ENCODE measurements at places on chromosomes 6 and 20. TPM values are rescaled to one million over a fixed set of nuclear protein-coding genes. Genes with fewer than 3 reads are reported as not detected.

GRCh38 chr20:33568378-33568777, 78.5 kb downstream of the CBFA2T2 start:
- H3K4me3 ChIP-seq = no peak overlapping the region
- no peaks in the 10 kb centered on the region for H3K36me3 ChIP-seq
- peaks cover 16% of the 10 kb centered on the region for H3K4me1 ChIP-seq
- DNase-seq = no peak

GRCh38 chr6:74408844-74409243, 712.8 kb downstream of the CD109 start:
- no peaks in the 10 kb centered on the region for H3K36me3 ChIP-seq
- no peak overlapping the region for H3K4me3 ChIP-seq
- no peak overlapping the region for H3K27ac ChIP-seq

GRCh38 chr20:46137816-46138215, 19.7 kb downstream of the CD40 start:
- H3K4me3 ChIP-seq = no peak overlapping the region
- peaks cover 89% of the 10 kb centered on the region for H3K27me3 ChIP-seq
- DNase-seq = no peak

GRCh38 chr20:1473246-1474220, 6.9 kb upstream of the NSFL1C start:
- no peak for DNase-seq
- H3K36me3 ChIP-seq = no peaks in the 10 kb centered on the region
- H3K27me3 ChIP-seq = peaks cover 6% of the 10 kb centered on the region
- H3K4me1 ChIP-seq = no peaks in the 10 kb centered on the region
- peak overlapping the region; percentile 9 for H3K27ac ChIP-seq

DNA sequence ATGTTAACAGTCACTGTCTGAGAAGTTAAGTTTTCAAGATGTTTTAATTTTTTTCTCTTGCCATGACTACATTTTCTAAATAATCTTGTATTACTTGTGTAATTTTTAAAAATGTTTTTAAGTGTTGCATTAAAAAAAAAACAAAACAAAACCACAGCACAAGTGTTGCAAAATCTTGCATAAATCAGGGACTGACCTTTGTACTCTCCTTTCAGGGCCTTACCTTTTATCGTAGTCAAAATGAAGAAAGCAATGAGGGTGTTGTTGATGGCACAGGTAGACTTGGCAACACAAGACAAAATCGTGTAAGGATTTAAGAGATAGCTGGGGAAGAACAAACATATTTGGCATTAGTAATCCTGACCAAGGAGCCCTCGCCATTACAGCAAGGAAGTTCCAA, 42.5 kb downstream of the PIGU start:
- no peak overlapping the region for H3K4me3 ChIP-seq
- DNase-seq = no peak
- H3K4me1 ChIP-seq = peaks cover 2% of the 10 kb centered on the region
- H3K36me3 ChIP-seq = peaks cover 4% of the 10 kb centered on the region

GRCh38 chr6:151025076-151025475, 159.6 kb downstream of the MTHFD1L start:
- no peak for DNase-seq
- no peak overlapping the region for H3K4me3 ChIP-seq
- no peak overlapping the region for H3K27ac ChIP-seq
- H3K27me3 ChIP-seq = no peaks in the 10 kb centered on the region

DNA sequence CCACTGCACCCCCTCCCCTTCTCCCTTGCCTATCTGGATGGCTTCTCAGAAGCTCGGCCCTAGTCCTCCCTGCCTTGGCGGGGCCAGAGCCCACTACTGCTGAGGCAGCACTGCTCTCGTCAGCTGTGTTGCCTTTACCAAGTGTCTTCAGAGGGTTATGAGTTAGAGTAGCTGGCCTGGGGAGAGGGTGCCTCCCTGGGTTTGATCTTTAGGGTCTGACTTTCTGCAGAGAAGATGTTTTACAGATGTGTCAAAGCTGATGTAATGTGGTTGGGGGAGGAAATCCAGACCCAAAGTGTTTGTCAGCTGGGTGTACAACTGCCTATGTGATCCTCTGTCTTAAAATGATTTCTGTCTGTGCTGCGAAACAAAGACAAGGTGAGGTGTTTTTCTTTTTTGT, 30.4 kb upstream of the PI16 start:
- H3K27ac ChIP-seq = peak overlapping the region; percentile 66
- no peak for DNase-seq
- H3K4me3 ChIP-seq = no peak overlapping the region
- H3K4me1 ChIP-seq = peaks cover 4% of the 10 kb centered on the region
- H3K27me3 ChIP-seq = no peaks in the 10 kb centered on the region

- no peaks in the 10 kb centered on the region for H3K36me3 ChIP-seq
- no peak overlapping the region for H3K4me3 ChIP-seq
- H3K4me1 ChIP-seq = peaks cover 6% of the 10 kb centered on the region
- DNase-seq = no peak
- H3K27ac ChIP-seq = no peak overlapping the region
Observed at GRCh38 chr6:153215242-153215641, 84.2 kb upstream of the RGS17 start.

GRCh38 chr6:111838749-111839484, 34.3 kb downstream of the FYN start:
- peaks cover 3% of the 10 kb centered on the region for H3K36me3 ChIP-seq
- peak overlapping the region; percentile 27 for H3K4me3 ChIP-seq
- H3K27ac ChIP-seq = peak overlapping the region; percentile 86
- peaks cover 34% of the 10 kb centered on the region for H3K4me1 ChIP-seq
- H3K27me3 ChIP-seq = no peaks in the 10 kb centered on the region
- no peak for DNase-seq

- H3K4me3 ChIP-seq = no peak overlapping the region
- no peak for DNase-seq
Observed at GRCh38 chr6:10418862-10419748, 4.2 kb upstream of the TFAP2A start.

DNA sequence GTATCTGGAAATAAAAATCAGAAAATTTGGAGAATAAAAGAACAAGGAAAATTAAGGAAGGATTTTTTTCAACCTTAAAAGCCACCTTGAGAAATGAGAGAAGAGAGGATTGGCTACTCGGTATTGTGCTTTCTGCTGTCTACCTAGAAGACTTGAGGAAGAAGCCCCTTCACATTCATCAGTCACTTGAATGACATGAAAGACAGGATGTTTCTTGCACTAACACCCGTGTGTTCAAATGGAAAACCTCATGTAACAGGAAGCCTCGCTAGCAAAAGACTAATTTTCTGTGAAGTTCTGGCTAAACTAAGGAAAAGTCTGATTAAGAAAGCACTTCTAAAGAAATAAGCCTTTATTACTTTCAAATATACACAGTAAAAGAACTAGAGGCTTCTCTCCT, 69.9 kb downstream of the OLIG3 start:
- DNase-seq = no peak
- H3K27ac ChIP-seq = no peak overlapping the region
- peaks cover under 1% of the 10 kb centered on the region for H3K27me3 ChIP-seq
- H3K4me3 ChIP-seq = no peak overlapping the region
- peaks cover 11% of the 10 kb centered on the region for H3K4me1 ChIP-seq
- H3K36me3 ChIP-seq = no peaks in the 10 kb centered on the region

GRCh38 chr6:18405477-18406293, 18.5 kb downstream of the RNF144B start:
- H3K4me3 ChIP-seq = no peak overlapping the region
- H3K4me1 ChIP-seq = peaks cover 17% of the 10 kb centered on the region
- DNase-seq = no peak
- H3K27me3 ChIP-seq = no peaks in the 10 kb centered on the region

DNA sequence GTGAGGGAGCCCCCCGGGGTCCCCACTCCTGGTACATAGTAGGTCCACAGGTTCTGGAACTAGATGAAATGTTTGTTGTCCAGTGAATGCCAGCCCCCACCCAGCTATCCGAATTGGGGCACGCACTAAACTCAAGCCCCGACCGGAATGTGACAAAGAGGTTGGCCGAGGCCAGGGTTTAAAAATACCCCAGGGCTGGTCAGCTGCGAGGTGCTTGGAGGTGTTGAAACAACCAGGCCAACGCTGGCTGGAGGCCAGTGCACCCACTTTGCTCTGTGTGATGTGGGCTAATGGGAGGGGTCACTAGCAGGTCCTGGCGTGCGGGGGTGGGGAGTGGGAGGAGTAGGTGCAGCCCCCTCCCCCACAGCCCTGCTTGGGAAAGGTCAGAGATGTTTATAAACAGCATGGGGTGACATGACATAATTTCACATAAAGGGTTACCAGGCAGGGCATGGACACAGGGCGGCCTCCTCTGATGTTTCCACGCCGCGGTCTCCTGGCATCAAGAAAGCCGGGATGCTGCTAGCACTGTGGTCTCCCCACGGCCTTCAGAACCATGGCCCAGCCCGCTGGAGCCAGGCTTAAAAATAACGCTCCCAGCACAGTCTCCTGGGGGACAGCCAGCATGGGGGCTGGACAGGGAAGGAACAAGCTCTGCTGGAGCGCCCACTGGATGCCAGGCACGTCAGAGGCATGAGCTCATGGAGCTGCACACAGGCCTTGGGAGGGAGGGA, 111.2 kb upstream of the PTPN1 start:
- H3K36me3 ChIP-seq = no peaks in the 10 kb centered on the region
- H3K4me1 ChIP-seq = peaks cover 3% of the 10 kb centered on the region
- no peak for DNase-seq
- no peak overlapping the region for H3K27ac ChIP-seq

DNA sequence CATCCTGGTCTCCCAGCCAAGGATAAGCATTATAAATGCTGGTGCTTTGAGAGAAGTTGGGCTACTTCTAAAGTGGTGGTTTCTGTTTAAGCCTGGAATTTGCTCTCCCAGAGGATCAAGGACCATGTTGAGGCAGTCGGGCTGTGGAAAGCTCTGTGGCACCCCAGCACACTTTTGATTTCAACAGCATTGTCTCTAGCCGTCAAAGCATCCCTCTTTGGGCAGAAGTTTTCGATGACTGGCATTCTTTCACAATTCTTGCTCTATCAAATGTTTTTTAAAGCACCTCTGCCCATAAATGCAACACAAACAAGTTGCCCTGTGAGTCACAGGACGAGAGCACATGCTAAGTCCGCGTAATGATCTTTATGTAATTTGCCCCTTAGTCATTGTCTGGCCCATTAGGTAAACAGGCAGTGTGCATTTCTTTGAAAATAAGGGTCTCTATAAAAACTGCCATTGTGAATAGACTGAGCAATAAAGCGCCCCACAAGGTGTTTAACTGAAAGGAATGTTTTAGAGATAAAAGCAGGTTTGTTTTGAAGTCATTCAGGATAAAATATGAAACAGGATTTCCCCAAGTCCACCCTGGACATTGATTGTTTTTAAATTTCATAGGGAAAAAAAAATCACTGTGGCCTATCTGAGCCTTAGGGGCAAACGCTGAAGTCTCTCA, 44.7 kb upstream of the FOXQ1 start:
- peaks cover 31% of the 10 kb centered on the region for H3K27me3 ChIP-seq
- no peak overlapping the region for H3K27ac ChIP-seq
- no peaks in the 10 kb centered on the region for H3K36me3 ChIP-seq
- H3K4me3 ChIP-seq = no peak overlapping the region
- H3K4me1 ChIP-seq = no peaks in the 10 kb centered on the region

- peaks cover 44% of the 10 kb centered on the region for H3K4me1 ChIP-seq
- H3K4me3 ChIP-seq = no peak overlapping the region
- peak overlapping the region; percentile 80 for H3K27ac ChIP-seq
- no peaks in the 10 kb centered on the region for H3K36me3 ChIP-seq
Observed at GRCh38 chr6:90403489-90404381, 107.1 kb upstream of the BACH2 start.

DNA sequence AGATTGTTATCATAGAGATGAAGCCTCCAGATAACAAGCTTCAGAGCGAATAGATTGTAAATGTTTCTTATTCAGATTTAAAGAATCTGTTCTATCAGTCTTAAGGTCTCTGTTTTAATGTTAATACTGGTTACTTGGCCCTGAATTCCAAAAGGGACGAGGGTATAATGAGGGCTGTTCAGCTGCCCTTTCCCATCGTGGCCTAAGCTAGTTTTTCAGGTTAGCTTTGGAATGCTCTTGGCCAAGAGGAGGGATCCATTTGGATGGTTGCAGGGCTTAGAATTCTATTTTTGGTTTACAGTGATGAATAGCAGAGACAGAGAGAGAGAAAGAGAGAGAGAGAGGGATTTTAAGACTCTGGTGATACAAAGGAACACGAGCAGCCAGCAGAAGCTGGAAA, 62.8 kb upstream of the UFL1 start:
- H3K27ac ChIP-seq = no peak overlapping the region
- H3K4me3 ChIP-seq = no peak overlapping the region
- H3K27me3 ChIP-seq = no peaks in the 10 kb centered on the region
- no peaks in the 10 kb centered on the region for H3K36me3 ChIP-seq
- no peak for DNase-seq

DNA sequence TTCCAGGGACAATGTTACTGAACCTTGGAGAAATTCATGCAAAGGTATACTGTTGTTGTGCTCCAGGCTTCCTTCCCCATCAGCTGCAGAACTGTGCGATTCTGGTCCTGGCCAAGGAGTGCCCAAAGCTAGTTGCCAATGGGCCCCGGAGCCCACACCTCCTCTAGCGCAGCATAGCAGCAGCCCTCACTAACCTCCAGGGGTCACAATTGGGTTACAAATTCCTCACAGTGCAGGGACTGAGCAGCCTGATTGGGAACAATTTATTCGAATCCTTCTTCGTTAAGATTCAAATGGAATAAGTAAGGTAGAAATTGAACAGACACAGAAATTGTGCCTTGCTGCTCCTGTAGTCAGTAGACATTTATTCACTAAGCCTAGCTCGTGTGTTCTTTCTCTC, 284.9 kb downstream of the PRKN start:
- peaks cover 54% of the 10 kb centered on the region for H3K36me3 ChIP-seq
- no peaks in the 10 kb centered on the region for H3K4me1 ChIP-seq
- no peak for DNase-seq
- H3K27ac ChIP-seq = no peak overlapping the region
- H3K4me3 ChIP-seq = no peak overlapping the region

GRCh38 chr6:16740097-16740496, 21.2 kb downstream of the ATXN1 start:
- H3K27ac ChIP-seq = no peak overlapping the region
- no peaks in the 10 kb centered on the region for H3K27me3 ChIP-seq
- H3K4me1 ChIP-seq = peaks cover 42% of the 10 kb centered on the region
- no peak overlapping the region for H3K4me3 ChIP-seq
- no peak for DNase-seq

DNA sequence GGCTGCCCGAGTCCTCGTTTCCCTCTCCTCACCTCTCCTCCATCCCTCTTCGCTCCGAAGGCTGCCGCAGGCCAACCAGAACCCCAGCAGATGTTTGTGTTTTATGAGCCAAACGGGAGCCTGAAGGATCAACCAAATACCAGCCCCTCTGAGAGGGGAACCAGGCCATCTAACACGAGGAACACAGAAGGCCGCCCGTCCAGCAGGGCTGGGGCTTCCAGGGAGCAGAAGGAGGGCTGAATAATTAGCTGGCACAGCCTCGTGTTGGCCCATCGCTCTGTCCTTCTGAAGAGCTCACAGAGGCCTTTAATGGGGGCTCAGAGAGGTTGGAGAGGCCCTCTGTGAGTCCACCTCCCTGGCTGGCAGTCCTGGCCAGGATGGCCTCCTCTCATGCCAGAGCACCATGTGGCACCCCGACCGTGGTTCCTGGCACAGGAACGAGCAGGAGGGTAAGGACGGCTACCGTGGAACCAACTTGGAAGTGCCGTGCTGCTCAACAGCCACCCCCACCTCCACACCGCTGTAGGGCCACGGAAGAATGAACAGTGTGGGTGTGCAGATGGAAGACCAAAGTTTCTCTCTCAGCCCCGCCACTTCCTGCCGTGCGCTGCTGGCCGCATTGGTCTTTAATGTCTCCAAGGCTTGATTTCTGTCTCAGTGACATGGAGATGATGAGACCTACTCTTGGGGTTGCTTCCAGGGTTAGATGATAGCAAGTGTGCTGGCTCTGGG, 155.2 kb downstream of the SCML4 start:
- H3K27me3 ChIP-seq = no peaks in the 10 kb centered on the region
- no peaks in the 10 kb centered on the region for H3K36me3 ChIP-seq
- H3K4me3 ChIP-seq = no peak overlapping the region
- H3K4me1 ChIP-seq = peaks cover 37% of the 10 kb centered on the region

RBPJL gene
- total RNA-seq = not detected

FAM184A gene
- 3.4 TPM for total RNA-seq

MAFB gene
- 1.1 TPM for total RNA-seq

LHFPL5 gene
- not detected for total RNA-seq

TP53TG5 gene
- not detected for total RNA-seq

SLC52A3 gene
- total RNA-seq = not detected

All from naive thymus-derived CD8-positive, alpha-beta T cell (primary cell).